GOT3 (cell line): ENCODE measurements at places on chromosomes 5 and 9.

- DNase-seq, result no peak
These were observed 3.3 kb downstream of the RPL35 start for GRCh38 chr9:124858330-124859046.

DNA sequence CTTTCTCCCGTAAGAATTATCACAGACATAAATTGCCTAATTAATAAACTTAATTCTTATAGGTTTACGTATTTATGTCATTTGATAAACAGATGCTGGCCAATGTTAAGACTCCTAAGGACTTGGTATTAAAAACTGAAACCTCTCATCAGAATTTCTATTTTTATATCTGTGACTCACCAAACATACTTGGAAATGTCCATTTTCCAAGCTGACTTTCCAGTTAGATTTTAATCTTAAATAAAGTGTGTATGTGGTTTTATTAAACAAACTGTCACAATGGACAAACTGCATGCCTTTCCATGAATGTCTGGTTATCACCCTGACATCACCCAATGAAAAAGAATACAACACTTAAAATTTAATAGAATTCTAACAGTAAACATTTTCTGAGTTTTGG lies 12.6 kb upstream of the COL23A1 start:
- DNase-seq, result no peak

DNA sequence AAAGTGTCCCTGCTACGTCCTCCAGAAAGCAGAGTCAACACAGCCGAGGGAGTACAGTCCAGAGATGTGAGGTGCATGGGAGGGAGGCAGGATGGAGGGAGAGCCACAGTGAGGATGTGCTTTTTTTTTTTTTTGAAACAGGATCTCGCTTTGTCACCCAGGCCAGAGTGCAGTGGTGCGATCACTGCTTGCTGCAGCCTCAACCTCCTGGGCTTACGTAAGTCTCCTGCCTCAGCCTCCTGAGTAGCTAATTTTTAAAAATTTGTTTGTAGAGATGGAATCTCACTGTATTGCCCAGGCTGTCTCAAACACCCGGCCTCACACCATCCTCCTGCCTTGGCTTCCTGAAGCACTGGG lies 33.2 kb upstream of the ALDH1B1 start:
- DNase-seq, result no peak

GRCh38 chr9:134545215-134545542 lies 96.4 kb upstream of the COL5A1 start:
- DNase-seq, result no peak

GRCh38 chr5:581941-582340 lies 30.2 kb upstream of the CEP72 start:
- no peak for DNase-seq

DNA sequence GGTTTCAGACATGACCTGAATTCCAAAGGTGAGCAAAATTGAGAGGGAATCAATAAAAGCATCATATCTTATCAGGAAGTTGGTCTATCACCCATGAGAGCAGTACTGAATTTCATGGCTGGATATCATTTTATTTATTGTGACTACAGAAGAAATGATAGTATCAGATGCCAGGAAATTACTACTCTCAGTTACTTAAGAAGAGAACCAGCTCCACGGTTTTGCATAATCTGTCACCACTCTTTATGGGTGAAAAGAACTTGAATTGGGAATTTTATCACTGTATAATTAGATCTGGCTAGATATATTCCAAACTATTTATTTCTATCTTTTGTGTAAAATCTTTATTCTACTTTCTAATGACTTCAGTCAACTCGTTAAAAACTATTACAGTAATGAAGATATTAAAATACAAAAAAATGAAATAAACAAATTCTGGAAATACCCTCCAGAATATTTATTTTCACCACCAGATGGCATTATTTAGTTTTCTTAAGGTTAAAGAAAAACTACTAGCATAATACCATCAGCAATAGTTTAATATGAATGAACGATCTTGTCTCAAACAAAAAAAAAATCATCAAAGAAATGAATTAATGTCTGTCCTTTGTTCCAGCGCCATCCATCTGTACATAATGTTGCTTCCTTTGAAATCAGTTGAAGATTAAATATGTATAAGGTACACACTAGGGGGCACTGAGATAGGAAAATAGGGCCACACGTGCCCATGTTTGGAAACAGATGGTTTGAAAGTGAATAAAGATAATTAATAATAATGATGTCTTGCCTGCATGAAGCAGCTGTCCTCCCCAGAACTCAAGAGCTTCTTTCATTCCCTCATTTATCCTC lies 84.7 kb upstream of the SLCO6A1 start:
- no peak for DNase-seq

- no peak for DNase-seq
These were observed 115.7 kb upstream of the MTAP start for GRCh38 chr9:21686738-21687137.
